Activated CD4-positive, alpha-beta T cell treated with anti-CD3 and anti-CD28 coated beads, Interleukin-10, Interleukin-2, amounts not matched to agents 100 ng/mL and 50 ng/mL, durations not matched to agents 16 hours and 8 hours (primary cell): ENCODE measurements at places on chromosomes 7 and 10.

DNA sequence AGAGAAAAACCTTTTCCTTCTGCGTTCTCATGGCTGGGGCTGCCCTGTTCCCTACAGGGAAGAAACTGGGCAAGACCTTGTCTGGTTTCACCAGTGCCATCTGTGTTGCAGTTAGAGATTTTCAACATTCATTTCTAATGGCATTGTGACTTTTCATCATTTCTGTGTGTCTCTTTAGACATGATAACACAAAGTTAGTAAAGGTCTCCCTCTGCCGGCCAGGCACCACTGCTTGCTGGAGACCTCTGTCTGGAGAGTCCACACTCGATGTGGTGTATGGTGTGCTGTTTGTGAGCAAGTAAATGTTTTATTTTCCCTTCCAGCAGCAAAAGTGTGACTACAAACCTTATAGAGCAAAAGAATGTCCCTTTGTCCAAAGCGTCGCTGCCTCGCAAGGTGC, 213.5 kb downstream of the PAXIP1 start:
- DNase-seq = no peak

- no peak for DNase-seq
Measured at GRCh38 chr7:32532716-32533115, 37.4 kb downstream of the AVL9 start.

GRCh38 chr7:99393355-99394187, 14.8 kb downstream of the PDAP1 start:
- no peak for DNase-seq

- no peak for DNase-seq
Measured at GRCh38 chr7:151902311-151902710, 25.4 kb upstream of the PRKAG2 start.

- DNase-seq = no peak
Measured at GRCh38 chr10:122986335-122986734, 6.1 kb downstream of the PSTK start.

DNA sequence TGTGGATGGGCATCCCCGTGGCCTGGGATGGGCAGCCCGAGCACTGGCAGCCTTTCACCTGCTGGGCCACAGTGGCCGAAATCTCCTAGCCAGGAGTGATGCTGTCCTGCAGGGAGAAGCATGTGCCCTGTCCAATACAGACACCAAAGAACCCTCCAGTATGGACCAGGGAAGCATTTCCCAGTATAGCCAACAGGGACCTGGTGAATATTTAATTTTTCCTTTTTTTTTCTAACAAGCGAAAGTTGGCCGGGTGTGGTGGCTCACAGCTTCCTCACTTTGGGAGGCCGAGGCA, 11.0 kb downstream of the IMPDH1 start:
- DNase-seq = no peak
